ENCODE measurements at places on chromosomes 7 and 10. TPM values are rescaled to one million over a fixed set of nuclear protein-coding genes. Genes with fewer than 3 reads are reported as not detected.

- no peak overlapping the region for H3K4me3 ChIP-seq
- H3K27me3 ChIP-seq, result peaks cover 8% of the 10 kb centered on the region
- H3K27ac ChIP-seq, result no peak overlapping the region
- H3K4me1 ChIP-seq, result no peaks in the 10 kb centered on the region
- DNase-seq, result no peak
Measured at GRCh38 chr7:25296086-25296485, 67.8 kb upstream of the NPVF start.

GRCh38 chr10:11707624-11708350, 34.4 kb upstream of the ECHDC3 start:
- peaks cover 73% of the 10 kb centered on the region for H3K4me1 ChIP-seq
- H3K36me3 ChIP-seq, result no peaks in the 10 kb centered on the region
- H3K27ac ChIP-seq, result no peak overlapping the region
- no peak for DNase-seq

- H3K27me3 ChIP-seq, result no peaks in the 10 kb centered on the region
- H3K4me1 ChIP-seq, result no peaks in the 10 kb centered on the region
- no peak overlapping the region for H3K4me3 ChIP-seq
- no peaks in the 10 kb centered on the region for H3K36me3 ChIP-seq
- no peak overlapping the region for H3K27ac ChIP-seq
Measured at GRCh38 chr10:75335983-75336382, 65.6 kb downstream of the ZNF503 start.

GRCh38 chr7:70710011-70710480, 421.9 kb upstream of the GALNT17 start:
- no peak overlapping the region for H3K27ac ChIP-seq
- no peak overlapping the region for H3K4me3 ChIP-seq
- H3K36me3 ChIP-seq, result no peaks in the 10 kb centered on the region
- no peak for DNase-seq
- H3K27me3 ChIP-seq, result no peaks in the 10 kb centered on the region

DNA sequence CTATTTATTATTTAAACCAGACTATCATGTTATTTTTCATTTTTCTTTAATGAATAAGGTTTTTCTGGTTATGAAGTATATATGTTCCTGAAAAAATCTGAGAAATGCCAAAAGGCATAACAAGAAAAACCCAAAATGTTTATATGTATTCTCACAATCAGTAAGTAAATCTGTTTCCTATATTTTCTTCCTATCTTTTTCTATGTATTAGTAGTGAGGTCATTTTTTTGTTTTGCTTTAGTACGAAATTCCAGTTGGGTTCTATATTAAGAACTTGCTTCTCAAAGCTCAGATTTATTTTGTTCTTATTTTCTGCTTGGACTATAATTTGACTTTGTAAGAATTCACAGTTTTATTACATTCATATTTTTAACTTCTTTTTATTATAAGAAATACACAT, 287.5 kb upstream of the NFE2L3 start:
- H3K27me3 ChIP-seq, result peaks cover 3% of the 10 kb centered on the region
- H3K36me3 ChIP-seq, result no peaks in the 10 kb centered on the region
- no peak overlapping the region for H3K4me3 ChIP-seq
- H3K4me1 ChIP-seq, result peaks cover 9% of the 10 kb centered on the region

The PNLIPRP2 gene
- total RNA-seq, result 0.95 TPM

DNA sequence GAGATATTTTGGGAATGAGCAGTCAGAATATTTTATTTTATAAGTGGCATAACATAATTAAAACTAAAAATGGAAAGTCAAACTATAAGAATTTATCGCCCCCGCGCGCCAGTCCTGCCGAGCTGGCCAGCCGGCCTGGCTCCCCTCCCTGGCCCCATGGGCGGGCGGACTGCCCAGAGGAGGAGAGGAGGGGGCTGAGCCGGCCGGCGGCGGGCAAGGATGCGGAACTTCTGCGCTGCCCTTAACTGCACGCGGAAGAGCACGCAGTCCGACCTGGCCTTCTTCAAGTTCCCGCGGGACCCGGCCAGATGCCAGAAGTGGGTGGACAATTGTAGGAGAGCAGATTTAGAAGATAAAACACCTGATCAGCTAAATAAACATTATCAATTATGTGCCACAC, 96.8 kb downstream of the DKK1 start:
- H3K4me3 ChIP-seq, result no peak overlapping the region
- H3K4me1 ChIP-seq, result no peaks in the 10 kb centered on the region
- no peak overlapping the region for H3K27ac ChIP-seq
- no peaks in the 10 kb centered on the region for H3K36me3 ChIP-seq

The SAMD9 gene
- 1.5 TPM for total RNA-seq

The CFAP58 gene
- total RNA-seq, result not detected

The NYAP1 gene
- 0.15 TPM for total RNA-seq
